ENCODE measurements at places on chromosomes 5 and 9.

DNA sequence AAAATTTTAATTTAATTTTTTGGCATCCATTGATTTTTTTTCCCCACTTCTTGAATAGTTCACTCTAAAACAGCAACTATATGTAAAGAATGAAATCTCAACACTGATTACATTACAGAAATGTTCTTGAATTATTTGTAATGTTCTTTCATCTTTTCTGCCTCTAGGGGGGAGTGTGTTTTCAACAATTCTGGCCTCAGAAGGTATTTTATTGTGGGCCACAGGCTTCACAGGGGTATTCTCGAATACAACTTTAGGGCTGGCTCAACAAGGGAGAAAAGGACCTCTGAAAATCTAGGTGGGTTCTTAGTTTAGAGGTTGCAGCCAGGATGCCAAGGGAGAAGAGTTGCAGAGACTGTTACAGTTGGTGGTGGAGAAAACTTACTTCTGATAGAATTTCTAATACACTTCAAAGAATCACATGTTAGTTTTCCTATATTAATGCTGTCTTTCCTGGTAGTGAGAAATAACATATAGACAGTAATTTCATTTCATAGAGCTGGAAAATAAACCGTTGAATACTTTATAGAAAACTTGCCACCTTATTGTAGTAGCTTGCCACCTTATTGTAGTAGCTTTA lies 3.6 kb upstream of the NPR3 start:
- peak; percentile 55 for DNase-seq

- DNase-seq = no peak
Observed at GRCh38 chr9:129418451-129418850, 202.4 kb downstream of the C9orf50 start.

- no peak for DNase-seq
Observed at GRCh38 chr5:170937914-170938313, 76.1 kb downstream of the RANBP17 start.

DNA sequence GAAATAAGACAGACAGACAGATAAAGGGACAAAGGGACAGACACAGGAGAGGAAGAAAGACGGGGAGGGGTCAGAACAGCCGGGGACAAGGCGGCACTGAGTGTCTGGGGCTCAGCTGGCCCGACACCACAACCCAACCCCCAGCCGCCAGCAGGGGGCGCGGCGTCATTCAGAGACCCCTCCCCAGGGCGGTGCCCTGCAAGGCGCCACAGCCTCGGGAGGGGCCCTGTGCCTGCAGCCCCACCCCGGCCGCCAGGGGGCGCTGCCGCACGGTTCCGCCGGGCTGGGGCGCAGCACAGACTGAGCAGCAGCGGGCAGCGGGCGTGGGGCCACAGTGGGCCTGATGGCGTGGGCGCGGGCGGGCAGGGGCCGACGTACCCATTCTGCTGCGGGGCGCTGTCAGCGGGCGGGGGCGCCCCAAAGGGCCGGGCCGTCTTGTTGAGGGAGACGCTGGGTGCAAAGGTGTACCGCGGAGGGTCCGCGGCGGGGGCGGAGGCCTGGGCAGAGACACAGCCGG lies 5.9 kb downstream of the PDLIM7 start:
- peak; percentile 35 for DNase-seq

DNA sequence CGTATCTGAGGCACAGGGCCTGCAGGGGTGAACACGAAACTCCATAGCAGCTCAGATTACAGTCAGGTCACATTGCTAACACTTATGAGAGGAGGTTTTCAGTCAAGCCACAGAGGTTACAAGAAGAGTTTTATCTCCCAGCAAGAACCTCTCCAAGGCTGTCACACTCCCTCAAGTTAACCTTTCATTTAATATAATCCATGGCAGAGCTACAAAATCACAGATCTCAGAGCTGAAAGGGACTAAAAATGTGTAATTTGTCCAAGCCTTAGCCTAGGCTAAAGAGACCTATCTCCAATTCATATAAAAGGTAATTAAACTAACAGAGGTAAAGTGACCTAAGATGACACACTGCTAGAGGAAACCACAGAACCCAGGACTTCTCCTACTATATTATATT lies 57.2 kb downstream of the MLANA start:
- DNase-seq = peak; percentile 2

DNA sequence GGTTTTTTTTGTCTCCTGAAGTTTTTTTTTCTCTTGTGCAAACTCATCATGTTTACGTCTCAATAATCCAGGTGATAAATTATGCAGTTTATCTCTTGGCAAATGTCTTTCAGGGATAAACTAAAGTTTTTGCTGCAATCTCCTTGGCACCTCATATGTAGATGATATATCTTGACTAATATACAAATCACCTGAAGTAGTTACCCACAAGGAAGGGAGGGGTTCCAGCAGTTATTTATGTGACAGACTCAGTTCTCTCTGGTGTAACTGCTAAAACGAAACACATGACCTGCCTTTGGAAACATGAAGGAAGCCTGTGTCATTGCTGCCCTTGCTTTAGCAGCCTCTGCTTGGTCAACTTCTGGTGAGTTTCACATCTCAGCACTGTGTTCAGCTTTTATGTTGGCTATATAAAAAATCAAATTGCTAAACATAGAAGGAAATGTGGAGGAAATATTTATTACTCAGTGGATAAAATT lies 39.3 kb upstream of the KIAA1958 start:
- DNase-seq = no peak

- DNase-seq = no peak
Observed at GRCh38 chr5:168106008-168106761, 185.3 kb upstream of the WWC1 start.

- DNase-seq = no peak
Observed at GRCh38 chr9:72743836-72744235, 209.0 kb downstream of the ALDH1A1 start.

DNA sequence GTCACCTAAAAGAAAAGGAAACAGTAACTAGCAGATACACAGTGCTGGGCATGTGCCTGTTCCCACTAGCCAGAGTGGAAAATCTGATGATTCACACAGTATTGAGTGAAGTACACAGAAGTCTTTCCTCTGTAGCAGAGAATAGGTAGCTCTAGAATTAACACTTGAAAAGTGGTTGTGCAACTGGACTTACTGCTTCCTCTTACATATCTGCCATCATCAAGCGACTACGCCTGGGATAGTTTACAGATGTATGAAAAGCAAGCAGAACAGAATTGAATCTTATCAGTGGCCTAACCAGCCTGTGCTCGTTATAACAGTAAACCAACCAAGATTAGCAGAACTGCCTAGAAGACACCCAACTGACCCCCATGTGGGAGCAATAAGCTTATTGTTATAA lies 130.6 kb downstream of the DTWD2 start:
- no peak for DNase-seq

DNA sequence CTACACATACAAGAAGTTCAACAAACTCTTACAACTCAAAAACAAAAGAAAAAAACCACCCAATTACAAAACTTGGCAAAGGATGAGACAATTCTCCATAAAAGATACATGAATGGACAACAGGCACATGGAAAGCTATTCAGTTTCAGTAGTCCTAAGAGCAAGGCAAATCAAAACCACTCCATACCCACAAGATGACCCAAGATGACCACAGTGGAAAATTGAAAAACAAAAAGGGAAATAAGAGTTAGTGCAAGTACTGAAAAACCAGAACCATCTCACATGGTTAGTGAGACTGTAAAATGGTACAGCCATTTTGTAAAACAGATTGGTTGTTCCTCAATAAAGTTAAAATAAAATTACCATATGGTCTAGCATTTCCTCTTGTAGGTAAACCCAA lies 287.1 kb upstream of the CDH9 start:
- DNase-seq = no peak
